ENCODE measurements at places on chromosomes 12 and 14.

GRCh38 chr12:19186722-19187661 is 57.5 kb downstream of the PLEKHA5 start:
- DNase-seq = no peak

DNA sequence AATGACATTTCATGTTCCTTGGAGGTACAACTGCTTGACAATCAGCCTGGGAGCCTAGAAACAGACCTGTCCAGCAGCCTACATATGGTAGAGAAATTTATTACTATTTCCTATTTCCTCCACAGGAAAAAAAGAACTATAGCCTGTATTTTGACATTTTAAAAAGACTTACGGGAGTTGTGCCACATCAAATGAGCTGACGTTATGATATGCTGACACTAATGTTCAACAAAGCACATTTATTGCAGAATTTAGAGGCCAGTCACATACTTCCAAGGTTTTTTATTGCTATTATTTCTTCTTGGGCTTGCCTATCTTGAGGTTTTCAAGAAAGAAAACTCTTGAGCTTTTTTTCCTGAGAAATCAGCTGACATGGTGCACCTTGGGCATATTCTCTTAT is 305.3 kb downstream of the LRIG3 start:
- no peak for DNase-seq

- no peak for DNase-seq
These were observed 86.5 kb upstream of the CEP83 start for GRCh38 chr12:94545935-94546771.

GRCh38 chr14:61754627-61755381 is 7.4 kb upstream of the SNAPC1 start:
- no peak for DNase-seq

DNA sequence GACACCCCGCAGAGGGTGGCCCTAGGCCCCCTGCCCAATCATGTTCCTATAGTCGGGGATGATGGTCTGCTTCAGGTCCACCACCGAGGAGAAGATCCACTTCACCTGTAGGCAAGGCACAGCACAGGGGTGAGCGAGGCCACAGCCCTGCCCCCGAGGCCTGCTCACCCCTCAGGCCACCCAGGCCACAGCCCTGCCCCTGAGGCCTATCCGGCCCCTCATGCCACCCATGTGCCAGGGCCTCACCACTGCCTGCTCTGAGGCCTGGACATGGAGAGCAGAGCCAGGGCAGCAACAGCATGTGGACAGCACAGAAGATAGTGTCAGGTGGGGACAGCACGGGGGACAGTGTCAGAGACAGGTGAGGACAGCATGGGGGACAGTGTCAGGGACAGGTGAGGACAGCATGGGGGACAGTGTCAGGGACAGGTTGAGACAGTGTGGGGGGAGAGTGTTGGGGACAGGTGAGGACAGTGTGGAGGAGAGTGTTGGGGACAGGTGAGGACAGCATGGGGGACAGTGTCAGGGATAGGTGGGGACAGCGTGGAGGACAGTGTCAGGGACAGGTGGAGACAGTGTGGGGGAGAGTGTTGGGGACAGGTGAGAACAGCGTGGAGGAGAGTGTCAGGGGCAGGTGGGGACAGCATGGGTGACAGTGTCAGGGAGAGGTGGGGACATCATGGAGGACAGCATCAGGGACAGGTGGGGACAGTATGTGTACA is 239.7 kb downstream of the TMEM121 start:
- DNase-seq = no peak

- DNase-seq = no peak
These were observed 581.5 kb upstream of the TMEM132C start for GRCh38 chr12:127685491-127685890.

GRCh38 chr12:81639196-81639595 is 120.0 kb downstream of the PPFIA2 start:
- no peak for DNase-seq

DNA sequence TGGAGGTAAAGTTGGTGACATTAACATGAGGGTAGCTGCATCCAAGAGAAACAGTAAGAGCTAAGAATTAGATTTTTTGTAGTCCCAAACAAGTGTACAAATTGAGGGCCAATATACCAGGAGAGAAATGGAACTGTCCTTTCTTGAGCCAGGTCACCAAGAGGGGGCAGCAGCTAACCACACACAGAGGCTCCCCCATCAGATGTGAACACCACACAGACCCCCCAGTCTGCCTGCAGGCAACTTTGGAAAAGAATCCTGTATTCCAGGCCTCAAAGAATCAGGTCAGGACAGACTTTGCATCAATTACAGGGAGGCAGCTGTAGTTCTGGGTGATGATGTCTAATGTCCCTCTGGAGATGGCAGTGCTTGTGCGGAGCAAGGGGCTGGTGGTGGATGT is 77.9 kb downstream of the SPTB start:
- no peak for DNase-seq

GRCh38 chr12:67750513-67751183 is 102.1 kb downstream of the DYRK2 start:
- no peak for DNase-seq

DNA sequence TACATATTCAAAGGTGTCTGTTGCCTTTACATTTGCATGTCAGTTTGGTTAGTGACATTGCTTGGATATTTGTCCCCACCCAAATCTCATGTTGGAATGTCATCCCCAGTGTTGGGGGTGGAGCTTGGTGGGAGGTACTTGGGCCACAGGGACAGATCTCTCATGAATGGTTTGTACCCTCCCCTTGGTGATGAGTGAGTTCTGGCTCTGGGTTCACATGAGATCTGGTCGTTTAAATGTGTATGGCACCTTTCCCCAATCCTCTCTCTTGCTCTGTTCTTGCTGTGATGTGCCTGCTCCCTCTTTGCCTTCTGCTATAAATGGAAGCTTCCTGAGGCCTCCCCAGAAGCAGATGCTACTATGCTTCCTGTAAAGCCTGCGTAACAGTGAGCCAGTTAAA is 207.9 kb upstream of the DIO3 start:
- no peak for DNase-seq

GRCh38 chr12:120971299-120972180 is 6.8 kb upstream of the HNF1A start:
- DNase-seq = no peak

All from stimulated activated CD4-positive, alpha-beta T cell treated with anti-CD3 and anti-CD28 coated beads, Interleukin-1b, Interleukin-23, amount 100 ng/mL, for 1 hour (primary cell).